ENCODE measurements at places on chromosomes 1 and 21.

DNA sequence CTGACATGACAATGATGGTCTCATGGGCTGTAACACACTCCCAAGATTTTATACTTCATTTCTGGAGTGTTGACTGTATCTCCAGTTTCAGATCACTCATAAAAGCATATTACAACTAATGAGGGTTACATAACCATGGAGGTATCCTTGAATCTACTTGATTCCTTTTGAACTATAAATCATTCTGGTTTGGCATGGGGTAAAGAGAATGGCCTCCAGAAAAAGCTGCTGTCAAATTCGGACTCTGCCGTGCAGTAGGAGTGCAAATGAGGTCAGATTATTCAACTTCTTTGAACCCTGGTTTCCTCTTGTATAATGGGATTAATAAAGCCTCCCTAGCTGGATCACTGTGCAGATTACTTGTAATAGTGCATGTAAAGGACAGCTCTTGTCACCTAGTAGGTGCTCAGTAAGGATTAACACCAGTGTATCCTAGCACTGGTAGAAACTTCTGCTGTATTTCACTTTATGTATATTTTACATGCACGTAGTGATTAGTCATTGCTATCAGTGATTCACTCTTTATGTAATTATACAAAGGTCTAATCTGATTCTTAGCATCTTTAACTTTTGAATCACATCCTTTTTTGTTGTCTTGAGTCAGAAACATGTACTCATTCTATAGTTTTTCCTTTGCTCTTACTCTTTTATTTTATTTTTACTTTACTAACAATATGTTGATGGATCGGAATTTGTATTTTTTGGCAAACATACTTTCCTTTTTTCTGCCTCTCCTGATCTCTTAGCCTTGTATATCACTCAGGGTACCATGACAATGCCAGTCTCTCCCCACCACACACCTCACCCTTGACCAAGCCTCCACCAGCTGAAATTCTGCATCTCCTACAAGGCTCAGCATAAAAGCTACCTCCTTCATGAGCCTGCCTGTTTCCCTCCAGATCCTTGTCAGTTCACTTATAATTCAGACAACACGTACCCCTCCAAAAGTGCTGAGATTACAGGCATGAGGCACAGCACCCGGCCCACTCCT, 3.2 kb downstream of the LRRC8C start:
- no peak for DNase-seq

GRCh38 chr1:173856014-173856413, 11.8 kb downstream of the GAS5 start:
- DNase-seq, result no peak

GRCh38 chr1:12031039-12031980, 12.0 kb downstream of the MIIP start:
- no peak for DNase-seq

DNA sequence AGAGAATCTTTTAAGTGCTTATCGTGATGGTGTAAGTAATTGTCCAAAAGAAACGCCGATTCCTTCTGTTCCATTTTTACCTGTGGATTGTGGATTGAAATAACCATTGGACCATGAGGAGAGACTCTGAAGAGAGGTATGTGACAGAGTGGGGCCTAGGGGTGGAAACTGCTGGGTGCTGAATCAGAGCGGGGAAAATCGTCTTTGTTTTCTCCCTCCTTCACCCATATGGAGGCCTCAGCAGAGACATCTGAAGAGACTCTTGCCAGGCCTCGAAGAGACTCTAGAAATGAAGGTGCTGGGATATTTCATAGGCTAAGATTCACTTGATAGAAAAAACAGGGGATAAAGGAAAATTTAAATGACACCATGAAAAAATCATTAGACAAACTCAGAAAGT, 1327.0 kb downstream of the BRINP3 start:
- DNase-seq, result no peak

DNA sequence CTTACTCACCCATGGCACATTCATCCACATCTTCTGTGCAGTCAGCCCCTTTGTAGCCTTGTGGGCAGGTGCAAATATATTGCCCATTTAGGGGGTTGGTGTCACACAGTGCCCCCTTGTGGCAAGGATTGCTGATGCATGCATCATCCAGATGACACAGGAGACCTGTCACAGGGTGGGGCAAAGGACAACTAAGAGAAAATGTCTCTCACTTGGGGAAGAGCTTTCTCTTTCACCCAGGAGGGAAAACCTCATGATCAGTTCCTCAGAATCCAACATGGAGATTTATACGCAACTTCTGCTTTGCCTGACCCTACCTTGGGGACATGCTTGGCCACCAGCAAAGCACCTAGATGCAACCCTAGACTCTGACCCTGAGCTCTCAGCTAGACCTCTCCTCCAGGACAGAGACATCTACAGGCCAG, 71.8 kb upstream of the ADAM30 start:
- DNase-seq, result peak; percentile 5

GRCh38 chr21:23858878-23859277, 1748.4 kb downstream of the MRPL39 start:
- no peak for DNase-seq

GRCh38 chr1:21329209-21329844, 39.1 kb upstream of the ECE1 start:
- no peak for DNase-seq

DNA sequence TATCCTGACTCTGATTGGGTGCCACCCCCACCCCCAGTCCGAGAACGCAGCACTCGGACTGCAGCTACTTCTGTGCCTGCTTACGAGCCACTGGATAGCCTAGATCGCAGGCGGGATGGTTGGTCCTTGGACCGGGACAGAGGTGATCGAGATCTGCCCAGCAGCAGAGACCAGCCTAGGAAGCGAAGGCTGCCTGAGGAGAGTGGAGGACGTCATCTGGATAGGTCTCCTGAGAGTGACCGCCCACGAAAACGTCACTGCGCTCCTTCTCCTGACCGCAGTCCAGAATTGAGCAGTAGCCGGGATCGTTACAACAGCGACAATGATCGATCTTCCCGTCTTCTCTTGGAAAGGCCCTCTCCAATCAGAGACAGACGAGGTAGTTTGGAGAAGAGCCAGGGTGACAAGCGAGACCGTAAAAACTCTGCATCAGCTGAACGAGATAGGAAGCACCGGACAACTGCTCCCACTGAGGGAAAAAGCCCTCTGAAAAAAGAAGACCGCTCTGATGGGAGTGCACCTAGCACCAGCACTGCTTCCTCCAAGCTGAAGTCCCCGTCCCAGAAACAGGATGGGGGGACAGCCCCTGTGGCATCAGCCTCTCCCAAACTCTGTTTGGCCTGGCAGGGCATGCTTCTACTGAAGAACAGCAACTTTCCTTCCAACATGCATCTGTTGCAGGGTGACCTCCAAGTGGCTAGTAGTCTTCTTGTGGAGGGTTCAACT, 2.1 kb downstream of the RBM15 start:
- DNase-seq, result no peak

DNA sequence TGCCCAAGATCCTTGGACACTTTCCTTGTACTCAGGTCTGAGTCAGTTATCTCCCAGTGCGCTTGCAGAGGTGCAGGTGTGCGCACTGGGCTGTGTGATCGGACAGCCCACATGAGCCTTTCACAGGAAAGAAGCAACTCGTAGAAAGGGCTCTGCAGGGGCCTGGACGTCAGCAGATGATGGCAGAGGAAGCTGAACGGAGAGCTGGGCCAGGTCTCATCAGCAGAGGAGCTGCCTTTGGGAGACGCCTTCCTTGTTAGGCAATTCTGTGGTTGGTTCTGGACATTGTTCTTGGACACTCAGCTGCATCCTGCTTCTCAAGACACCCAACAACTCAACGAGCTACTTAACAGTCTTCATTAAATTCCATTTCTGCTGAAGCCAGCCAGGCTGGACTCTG, 7.5 kb upstream of the PROK1 start:
- no peak for DNase-seq

DNA sequence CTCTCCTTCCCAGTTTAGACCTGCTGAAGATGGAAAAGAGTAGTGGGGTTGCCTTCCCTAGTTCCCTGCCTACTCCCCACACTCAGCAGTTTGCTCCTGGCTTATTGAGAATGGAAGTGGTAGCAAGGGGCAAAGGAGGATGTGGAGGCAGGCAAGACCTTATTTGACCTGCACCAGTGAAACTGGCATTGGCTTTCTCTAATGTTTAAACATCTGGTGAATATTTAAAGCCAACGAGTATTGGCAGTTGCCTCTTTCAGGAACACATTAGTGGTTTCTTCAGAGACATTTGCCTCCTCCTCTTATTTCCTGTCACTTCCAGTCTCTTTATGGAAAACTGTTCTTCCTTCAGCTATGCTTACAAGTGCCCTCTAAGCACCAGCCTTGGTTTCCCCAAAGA, 62.4 kb upstream of the VAV3 start:
- DNase-seq, result no peak

GRCh38 chr1:52037402-52037814, 3.8 kb upstream of the KTI12 start:
- DNase-seq, result no peak

DNA sequence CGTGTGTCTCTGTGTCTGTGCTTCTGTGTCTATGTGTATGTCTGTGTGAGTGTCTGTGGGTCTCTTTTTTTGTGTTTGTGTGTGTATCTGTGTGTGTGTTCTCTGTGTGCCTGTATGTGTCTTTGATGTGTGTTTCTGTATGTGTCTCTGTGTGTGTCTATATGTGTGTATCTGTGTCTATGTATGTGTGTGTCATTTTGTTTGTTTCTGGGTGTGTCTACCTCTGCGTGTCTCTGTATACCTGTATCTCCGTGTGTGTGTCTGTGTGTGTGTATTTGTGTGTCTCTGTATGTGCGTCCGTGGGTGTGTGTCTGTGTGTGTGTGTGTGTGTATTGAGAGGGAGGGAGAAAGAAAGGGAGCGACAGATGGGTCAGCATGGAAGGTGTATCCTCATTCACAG, 106.3 kb upstream of the TRABD2B start:
- DNase-seq, result no peak

DNA sequence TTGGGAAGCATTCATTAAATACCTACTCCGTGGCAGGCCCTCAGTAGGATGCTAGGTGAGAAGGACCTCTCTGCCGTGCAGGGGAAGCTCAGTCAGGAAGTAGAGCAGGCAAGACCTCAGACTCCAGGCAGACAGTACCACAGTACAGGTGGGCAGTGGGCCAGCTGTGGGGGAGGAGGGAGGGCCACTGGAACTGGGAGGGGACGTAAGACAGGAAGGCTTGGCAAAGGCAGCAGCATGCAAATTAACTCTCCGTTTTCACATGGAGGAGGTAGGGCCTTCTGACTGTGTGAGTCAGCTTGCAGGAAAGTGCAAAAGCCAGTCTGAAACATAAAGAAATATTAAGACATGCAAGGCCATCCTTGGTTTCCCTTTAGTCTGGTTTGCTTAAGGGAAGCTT, 157.7 kb downstream of the TRIM33 start:
- peak; percentile 30 for DNase-seq

DNA sequence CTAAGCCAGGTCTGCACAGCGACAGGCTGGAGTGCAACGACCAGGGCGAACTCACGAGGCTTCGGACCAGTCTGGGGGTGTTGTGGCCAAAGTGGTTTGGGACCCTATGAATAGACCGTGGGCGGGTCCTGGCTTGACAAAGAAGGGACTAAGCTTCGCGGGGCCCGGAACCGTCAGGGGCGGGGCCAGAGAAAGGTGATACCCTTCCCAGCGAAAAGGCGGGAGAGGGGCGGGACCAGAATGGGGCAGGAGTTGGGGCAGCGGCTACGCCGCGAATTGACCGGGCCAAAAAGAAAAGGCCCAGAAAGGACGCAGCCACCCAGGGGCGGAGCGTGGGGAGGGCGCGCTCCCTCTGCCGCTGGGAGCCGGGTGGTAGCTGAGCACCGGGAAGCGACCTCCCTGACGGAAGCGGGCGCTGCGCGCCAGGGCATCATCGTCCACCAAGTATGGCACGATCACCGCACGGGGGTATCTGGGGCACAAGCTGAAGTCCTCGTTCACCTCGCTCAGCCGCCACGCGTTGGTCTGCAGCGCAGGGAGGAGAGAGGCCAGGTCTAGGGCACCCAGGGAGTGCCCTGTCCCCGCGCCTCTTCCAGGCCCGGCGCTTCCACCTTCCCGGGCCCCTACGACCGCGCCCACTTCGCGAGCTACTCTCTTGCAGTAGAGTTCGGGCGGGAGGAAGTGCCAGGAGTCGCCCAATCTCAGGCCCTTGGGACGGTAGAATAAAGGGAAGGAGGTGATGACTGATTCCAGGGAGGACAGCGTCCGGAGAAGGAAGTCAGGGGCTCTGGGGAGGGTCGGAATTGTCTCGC, 6.7 kb upstream of the FAM167B start:
- peak; percentile 88 for DNase-seq
